ENCODE measurements at places on chromosomes 7 and 10. TPM values are rescaled to one million over a fixed set of nuclear protein-coding genes. Genes with fewer than 3 reads are reported as not detected.

TEX47 gene
- total RNA-seq, result not detected

PON3 gene
- 1.4 TPM for total RNA-seq

UNC5B gene
- total RNA-seq, result 67.2 TPM

SHLD2 gene
- total RNA-seq, result 25.3 TPM

STEAP2 gene
- total RNA-seq, result 2.7 TPM

PTPN20 gene
- total RNA-seq, result 3.4 TPM

TYW1B gene
- total RNA-seq, result 9.2 TPM

Data from nasal cavity respiratory epithelium epithelial cell of viscerocranial mucosa (primary cell).